ENCODE measurements at places on chromosomes 4 and X.
A peak's percentile ranks its signal among the peaks of the same experiment; 100 is the strongest.

DNA sequence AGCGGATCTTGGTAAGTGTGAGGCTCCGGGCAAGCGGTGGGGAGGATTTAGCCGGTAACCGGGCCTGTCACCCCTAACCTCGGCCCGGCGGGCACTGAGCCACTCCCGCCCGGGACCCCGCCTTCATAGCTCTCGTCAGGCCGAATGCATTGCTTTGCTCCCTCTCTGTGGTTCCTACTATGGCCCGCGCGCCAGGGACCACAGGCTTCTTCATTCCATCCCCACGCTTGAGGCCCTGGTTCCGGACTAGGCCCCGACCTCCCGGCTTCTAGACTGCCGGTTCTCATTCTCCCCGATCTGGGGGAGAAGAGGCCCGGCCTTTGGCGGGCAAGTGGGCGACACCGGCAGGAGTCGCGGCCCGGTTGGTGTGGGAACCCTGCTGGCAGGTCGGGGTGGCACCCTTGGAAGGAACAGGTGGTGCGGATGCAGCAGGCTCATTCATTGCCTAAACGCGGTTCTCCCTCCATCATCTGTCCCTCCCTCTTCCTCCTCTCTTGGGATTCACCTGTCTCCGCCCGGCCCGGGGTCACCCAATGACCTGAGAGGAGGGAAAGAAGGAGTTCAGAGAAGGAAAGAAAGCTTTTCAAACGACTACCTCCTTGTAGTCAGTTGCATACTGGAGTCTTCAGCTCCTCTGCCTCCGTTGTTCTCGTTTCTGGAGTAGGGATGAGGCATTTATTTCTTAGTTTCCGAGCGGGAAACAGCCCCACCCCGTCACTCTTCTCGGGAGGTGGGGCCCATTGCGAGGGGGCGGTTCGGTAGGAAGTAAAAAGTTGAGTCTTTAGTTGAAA, at the start of gene NDUFC1:
Gene NDUFC1 (minus strand): TSS at position 657 of the 791 bp plus-strand sequence. CDS start 6,679 bp downstream, outside the sequence.
- DNase-seq: peak; percentile 72

- peak; percentile 37 for DNase-seq
Measured at GRCh38 chr4:54318904-54319303, 89.8 kb downstream of the PDGFRA start.

- DNase-seq: no peak
Measured at GRCh38 chr4:55251342-55251741, 94.7 kb upstream of the SRD5A3 start.

GRCh38 chrX:16558489-16558888, 91.5 kb upstream of the S100G start:
- DNase-seq: no peak

- DNase-seq: peak; percentile 20
Measured at GRCh38 chr4:39044956-39045826, 13.0 kb upstream of the TMEM156 start.

DNA sequence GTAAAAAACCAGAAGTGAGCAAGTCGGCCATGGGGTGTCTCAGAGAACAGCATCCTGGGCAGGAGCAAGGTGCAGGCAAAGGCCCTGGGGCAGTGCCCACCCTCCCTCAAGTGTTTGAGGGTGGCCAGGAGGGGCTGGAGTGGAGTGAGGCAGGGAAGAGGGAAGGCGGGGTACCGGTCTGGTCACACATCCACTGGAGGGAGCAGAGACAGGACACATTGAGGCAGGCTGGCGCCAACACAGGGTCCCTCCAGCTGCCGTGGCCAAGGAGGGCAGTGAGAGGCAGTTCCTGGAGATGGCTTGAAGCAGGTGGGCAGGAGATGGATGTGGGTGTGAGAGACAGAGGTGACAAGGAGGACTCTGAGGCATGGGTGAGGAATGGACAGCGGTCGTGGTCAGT, 20.3 kb upstream of the RNF4 start:
- DNase-seq: no peak

DNA sequence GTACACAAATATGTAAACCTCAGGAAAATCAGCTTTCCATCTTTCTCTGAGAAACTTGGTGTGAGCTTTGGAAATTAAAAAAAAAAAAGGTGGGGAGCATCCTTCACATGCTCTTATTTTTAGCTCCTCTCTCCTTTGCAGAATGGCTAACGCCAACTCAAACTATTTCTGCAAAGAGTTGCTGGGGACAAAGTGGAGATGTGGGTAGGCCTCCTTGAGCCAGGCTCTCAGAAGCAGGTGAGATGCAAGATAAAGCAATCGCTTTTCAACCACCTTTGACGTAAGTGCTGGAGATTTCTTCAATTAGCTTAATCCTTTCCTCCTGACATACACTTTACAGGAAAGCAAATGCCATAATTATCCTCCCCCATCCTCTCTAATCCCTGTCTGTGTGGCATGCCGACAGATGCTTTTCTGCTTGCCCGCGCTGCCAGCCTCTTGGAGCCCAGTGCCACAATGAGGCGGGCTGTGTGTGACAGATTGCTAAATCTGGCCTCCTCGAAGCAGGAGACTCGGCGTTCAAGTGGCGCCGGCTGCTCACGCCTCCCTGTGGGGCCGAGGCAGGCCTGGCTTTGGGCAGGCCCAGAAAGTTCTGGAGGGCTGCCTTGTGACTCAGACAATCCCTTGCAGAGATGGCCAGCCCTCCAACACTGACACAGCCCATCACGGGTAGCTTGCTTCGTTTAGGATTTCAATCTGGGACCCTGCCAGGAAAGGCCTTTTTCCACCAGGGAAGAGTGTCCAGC, 64.9 kb upstream of the SOD3 start:
- no peak for DNase-seq

GRCh38 chr4:88865046-88865445, 167.4 kb upstream of the NAP1L5 start:
- DNase-seq: no peak

GRCh38 chr4:20639346-20639745, 60.9 kb upstream of the PACRGL start:
- no peak for DNase-seq

DNA sequence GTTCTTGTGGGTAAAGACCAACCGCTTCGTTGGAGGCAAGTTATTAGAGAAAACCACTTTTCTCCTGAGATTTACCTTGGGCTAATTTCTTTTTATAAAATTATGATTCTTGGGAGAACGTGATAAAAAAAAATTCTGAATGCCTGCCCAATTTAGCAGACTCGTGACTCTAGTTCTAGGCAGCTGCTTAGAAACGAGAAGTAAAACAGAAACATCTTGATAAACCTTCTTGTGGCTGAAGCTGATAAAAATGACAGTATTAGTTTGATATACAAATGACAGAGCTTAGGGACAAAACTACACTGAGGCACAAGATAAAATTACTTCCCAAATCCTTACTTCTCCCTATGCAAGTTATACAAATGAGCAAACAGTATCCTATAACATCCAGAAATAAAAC, 458.9 kb upstream of the TEX13C start:
- no peak for DNase-seq

- no peak for DNase-seq
Measured at GRCh38 chr4:7811536-7812191, 128.0 kb downstream of the AFAP1 start.

GRCh38 chrX:599837-600715, 30.5 kb upstream of the SHOX start:
- DNase-seq: no peak

GRCh38 chr4:103887191-103887590, 167.4 kb upstream of the TACR3 start:
- no peak for DNase-seq

GRCh38 chrX:41258871-41259270, 75.1 kb upstream of the DDX3X start:
- DNase-seq: no peak

GRCh38 chrX:153303276-153304262, 18.0 kb downstream of the PNMA6F start:
- no peak for DNase-seq

- DNase-seq: no peak
Measured at GRCh38 chr4:119666653-119667091, 38.1 kb upstream of the PDE5A start.

- peak; percentile 82 for DNase-seq
Measured at GRCh38 chrX:100685284-100685996, 41.4 kb downstream of the SRPX2 start.

DNA sequence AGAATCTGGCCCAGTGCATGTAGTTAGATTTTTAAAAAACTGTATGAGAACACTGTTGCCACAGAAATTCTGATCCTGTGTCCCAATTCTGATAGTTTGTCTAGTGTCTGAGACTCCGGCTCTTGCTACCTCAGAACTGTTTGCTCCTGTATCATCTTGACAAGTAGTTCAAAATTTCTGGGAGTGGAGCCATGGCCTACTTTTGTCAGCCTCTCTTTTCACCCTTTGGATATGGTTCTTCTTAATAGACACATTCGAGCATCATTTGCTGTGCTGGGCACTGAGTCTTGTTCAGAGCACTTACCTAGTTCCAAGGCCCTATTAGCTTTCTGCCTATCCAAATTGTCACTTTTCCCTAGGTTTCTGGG, 46.9 kb downstream of the ATP10D start:
- DNase-seq: no peak

DNA sequence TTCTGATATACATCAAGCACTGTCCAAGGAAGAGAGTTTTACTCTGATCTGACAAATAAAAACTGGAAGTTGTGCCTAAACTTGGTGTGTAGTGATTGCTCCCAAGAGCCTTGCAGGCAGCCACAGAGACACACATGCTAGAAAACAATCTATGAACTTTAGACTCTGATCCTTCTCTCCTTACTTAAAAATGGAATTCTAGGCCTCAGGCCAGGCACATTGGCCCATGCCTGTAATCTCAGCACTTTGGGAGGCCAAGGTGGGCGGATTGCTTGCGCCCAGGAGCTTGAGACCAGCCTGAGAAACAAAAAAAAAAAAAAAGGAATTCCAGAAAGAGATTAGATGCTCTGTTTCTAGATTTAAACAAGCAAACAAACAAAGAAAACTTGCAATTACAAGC, 45.6 kb upstream of the S100G start:
- DNase-seq: no peak

GRCh38 chr4:112978691-112979472, 70.6 kb upstream of the ANK2 start:
- DNase-seq: no peak

- DNase-seq: no peak
Measured at GRCh38 chr4:95877636-95878035, 37.7 kb downstream of the PDHA2 start.

DNA sequence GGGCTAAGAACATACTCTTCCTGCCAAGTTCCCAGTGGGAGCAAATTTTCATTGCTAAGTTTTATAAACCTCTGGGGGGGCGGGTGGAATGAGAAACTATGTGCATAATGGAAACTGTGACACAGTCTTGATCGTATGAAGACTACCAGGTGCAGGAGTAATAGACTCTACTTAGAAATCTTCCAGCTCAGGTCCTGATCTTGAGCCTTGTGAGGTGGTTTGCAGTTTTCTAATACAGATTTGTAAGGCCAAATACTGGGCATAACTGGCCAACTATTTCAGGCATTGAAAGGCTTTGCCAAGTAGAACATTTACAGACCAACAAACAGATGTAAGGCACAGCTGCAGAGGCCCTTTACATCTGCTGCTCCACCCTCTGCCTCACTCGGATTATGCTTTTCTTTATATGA, 89.7 kb upstream of the CBR4 start:
- no peak for DNase-seq

DNA sequence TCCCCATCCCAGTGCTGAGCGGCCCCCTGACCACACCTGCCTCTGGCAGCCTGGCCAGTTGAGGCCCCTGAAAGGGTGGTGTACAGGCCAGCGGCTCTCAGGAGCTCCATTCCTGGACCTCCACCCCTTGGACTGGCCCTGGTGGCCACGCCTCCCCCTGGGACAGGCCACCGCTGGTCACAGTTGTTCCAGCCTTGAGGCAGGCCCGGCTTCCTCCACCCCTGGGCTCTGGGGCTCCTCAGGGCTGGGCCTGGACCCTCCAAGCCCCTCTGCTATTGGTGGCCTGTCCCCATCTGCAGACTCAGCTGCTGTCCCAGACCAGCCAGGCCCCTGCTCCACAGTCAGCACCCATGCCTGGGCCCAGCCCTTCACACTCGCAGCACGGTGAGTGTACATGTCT, 93.2 kb upstream of the NKX1-1 start:
- DNase-seq: no peak

GRCh38 chrX:7828594-7828993, 14.4 kb upstream of the VCX start:
- DNase-seq: peak; percentile 2

DNA sequence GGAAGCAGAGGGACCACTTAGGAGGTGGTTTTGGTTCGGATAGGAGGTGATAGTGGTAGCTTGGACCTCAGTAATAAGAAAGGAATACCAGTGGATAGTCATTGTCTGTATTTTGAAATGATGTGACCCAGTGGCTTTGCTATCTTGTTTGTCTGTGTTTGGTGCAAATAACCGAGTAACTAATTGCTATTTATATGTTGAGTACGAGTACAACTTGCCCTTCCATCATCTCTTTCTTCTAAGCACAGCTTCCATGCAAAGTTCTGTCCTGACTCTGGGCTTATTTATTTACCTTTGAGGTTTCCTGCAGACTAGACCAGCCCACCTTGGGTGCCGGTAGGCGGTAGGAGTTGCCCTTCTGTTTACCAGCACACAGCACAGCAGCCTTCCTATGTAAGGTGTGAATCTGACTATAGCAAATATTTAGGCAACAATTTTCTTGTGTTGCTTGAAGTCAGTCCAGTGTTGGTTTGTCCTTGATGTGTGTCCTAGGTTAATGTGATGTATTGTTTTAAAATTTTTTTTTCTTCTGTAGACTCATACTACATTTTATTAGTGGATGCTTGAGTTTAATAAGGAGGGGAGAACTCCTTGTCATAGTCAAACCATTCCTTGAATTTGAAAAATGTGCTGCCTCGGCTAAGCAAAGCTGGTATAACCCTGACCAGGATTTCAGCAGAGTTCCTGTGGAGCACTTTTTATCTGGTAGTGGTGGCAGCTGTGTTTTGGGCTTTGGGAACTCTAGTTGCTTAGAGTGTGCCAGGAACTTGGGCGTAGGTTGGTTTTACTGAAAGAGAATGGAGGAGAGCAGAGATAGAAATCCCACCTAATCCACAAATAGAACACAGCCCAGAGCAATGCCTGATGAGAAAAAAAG, 21.9 kb downstream of the PTTG2 start:
- no peak for DNase-seq

DNA sequence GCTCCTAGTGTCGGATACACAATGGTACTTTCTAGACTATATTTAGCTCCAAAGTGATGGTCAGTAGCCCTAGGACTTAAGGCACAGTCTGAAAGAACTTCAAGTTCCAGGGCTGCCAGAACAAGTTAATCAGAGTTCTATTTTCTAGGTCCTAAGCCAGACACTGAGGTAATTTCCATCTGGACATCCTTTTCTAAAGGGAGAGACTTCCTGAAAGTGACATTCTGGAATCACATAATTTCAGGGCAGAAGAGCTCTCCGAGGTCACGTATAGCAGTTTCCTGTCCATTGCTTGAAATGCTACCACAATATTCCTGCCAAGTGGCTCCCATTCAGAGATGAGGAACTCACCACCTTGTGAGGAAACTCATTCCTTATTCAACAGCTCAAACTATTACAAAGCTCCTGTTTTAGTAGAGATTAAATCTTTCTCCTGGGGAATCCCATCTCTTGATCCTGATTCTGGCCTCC, 117.9 kb downstream of the COL25A1 start:
- no peak for DNase-seq

DNA sequence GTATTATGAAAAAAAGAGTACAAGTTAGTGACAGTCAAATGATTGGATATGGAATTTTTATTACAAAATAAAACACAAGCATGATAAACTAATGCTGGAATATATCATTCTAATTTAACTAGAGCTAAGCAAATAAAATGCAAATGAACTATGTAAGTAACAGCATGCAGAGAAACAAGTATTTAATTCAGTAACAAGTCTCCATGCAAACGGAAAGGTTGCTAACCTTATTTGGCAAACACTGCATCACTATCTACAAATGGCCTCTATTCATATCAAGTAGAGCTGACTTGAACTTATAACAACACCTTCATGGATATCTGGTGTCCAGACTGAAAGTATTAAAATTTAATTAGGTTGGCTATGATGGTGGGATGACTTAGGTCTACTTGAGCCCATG, 15.4 kb downstream of the PPM1K start:
- no peak for DNase-seq
